Tongue (tissue), 3 donors: ENCODE measurements at places on chromosomes 13 and 19. TPM values are rescaled to one million over a fixed set of nuclear protein-coding genes. Genes with fewer than 3 reads are reported as not detected.

The ATP4A gene
- total RNA-seq: not detected

The TEX101 gene
- not detected for total RNA-seq

The C1QTNF9B gene
- total RNA-seq: not detected

The ADPRHL1 gene
- total RNA-seq: 130 TPM
